ENCODE measurements at places on chromosomes 7 and 10. TPM values are rescaled to one million over a fixed set of nuclear protein-coding genes. Genes with fewer than 3 reads are reported as not detected.

DNA sequence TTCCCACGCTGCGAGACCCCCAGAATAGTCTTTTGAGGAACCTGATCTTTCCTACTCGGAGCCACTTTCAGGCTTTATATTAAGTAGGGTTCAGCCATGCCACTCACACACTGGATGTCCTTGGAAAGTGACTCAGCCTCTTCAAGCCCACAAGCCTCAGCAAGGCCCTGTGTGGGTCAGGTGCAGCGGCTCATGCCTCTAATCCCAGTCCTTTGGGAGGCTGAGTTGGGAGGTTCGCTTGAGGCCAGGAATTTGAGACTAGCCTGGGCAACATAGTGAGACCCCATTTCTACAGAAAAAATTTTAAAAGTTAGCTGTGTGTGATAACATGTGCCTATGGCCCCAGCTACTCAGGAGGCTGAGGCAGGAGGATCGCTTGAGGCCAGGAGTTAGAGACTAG lies 119.7 kb upstream of the TNRC18 start:
- DNase-seq, result no peak

DNA sequence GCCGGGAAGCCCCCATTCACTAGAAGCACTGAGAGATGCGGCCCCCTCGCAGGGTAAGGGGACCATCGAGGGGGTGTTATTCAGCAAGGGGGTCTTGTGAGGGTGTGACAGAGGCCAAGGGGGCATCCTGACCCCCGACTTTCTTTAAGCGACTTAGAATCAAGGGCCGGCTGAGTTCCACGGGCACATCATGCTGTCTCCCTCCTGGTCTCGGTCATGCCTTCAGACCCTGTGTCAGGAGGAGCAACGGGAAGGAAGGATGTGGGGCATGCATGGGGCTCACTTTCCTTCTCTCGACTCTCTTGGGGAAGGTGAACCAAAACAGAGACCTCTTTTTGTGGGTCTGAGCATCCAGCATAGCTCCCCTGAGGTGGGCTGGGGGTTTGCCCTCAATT lies 2.5 kb downstream of the ACSL5 start:
- DNase-seq, result no peak

DNA sequence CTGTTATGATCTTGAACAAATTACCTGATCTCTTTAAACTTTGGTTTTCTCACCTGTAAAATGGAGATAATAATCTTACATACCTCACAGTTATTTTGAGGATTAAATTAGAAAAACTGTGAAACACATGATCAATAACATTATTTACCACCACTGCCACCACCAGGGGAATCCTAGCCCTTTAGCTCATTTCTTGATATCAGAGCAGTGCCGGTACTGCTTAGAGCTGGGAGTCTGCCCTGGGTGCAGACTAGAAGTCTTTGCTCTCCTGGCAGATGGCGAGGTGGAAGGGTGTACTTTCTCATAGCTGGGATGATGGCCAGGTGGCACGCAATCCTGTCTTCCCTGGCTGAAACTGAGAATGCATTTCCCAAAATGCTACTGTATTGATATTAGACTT lies 12.7 kb upstream of the EFCAB10 start:
- DNase-seq, result no peak

DNA sequence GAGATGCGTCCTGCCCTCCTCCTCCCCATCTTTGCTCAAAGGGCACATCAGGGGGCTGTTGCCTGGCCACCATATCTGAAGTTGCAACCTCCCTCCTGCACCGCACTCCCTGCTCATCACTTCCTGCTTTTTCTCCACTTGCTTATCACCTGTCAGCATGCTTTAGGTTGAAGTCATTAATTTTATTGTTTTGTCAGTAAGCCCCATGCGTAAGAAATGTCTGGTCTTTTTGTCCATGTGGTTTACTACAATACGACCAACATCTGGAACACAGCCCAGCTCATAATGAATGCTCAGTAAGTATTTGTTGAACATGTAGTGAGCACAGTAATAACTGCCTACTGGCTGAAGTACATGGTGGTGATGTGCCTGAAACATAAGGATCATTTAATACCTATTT lies 71.6 kb upstream of the GJD4 start:
- DNase-seq, result no peak

DNA sequence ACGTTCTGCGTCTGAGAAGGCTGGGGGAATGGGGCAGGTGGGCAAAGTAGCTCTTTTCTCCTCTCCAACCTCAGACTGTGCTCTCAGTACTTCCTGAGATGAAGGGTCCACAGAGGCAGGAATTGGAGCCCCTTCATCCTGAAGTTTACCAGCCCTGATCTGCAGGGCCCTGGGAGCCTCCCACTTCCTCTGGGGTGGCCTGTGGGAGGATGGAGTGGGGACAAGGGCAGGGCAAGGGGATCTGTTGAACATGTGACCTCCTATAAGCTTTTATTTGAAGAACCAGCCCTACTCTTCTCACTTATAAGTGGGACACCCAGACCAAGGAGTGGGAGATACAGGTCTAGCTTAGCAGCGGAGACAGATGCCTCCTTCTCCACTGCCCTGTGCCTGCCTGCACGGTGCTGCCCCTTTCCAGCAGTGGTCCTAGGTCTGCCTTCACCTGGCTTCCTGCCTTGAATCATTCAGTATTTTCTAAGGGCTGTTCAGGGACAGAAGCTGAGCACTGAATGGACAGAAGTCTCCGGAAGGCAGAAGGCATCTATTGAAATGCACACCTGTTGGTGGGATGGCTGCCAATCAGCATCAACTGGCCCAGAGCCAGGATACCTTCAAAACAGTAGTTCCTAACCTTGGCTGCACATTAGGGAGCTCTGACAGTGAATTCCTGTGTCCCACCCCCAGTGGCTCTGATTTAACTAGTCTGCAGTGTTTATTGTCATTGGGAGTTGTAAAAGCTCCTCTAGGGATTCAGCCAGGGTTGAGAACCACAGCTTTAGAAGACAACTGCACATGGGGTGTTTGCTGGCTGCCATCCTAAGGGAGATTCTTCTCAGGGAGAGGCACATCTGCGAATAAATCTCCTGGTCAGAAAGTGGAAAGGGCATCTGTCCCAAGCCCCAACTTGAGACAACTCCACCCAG lies 2.7 kb upstream of the ARHGAP22 start:
- DNase-seq, result no peak

GRCh38 chr7:22672846-22673680 lies 53.9 kb upstream of the IL6 start:
- peak; percentile 80 for DNase-seq

DNA sequence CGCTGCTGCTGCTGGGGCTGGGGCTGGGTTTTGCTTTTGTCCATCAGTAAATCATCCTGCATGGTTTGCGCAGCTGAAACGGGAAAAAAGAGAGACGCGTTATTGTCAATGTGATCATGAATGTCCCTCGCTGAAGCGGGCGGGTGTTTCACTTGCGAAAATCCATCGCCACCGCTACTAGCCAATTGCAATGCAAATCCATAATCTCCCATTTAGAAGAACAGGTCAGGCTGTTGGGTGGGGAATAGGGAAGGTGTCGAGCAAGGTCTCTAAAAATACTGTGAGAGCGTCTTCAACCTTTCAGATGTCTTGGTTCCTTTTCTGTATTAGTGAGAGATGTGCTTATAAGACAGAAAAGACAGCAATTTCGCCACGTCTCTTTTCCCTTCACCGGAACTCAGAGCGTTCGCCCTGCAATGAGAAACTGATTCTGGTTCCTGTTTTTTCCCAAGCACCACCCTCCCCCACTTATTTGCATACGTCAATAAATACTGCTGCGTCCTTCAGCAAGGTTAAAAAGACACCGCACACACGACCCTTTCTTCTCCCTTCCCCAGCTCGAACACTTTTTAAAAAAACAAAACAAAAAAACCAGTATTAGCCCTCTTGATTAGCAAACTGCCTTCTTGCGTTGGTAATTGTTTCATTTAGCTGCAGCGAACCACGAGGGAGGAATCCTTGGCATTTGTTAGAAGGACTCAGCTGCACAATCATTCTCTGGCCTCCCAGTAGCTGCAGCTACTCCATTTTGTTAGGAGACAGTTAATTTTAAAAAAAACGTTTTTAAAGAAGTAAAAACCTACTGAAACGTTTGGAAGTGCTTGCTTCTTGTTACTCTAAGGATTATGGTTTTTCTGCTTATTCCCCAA lies 50.4 kb downstream of the CPEB3 start:
- DNase-seq, result peak; percentile 55

PIP gene
- polyA plus RNA-seq, result not detected

GIMAP8 gene
- polyA plus RNA-seq, result not detected

FBXL13 gene
- 0.49 TPM for polyA plus RNA-seq

PNLIPRP1 gene
- polyA plus RNA-seq, result not detected

HOGA1 gene
- polyA plus RNA-seq, result 3.5 TPM

LRRC18 gene
- polyA plus RNA-seq, result not detected

All from A549 (cell line).